ENCODE measurements at places on chromosomes 11 and 22.

GRCh38 chr22:47783433-47784366 lies 1021.2 kb downstream of the TBC1D22A start:
- no peak for DNase-seq

DNA sequence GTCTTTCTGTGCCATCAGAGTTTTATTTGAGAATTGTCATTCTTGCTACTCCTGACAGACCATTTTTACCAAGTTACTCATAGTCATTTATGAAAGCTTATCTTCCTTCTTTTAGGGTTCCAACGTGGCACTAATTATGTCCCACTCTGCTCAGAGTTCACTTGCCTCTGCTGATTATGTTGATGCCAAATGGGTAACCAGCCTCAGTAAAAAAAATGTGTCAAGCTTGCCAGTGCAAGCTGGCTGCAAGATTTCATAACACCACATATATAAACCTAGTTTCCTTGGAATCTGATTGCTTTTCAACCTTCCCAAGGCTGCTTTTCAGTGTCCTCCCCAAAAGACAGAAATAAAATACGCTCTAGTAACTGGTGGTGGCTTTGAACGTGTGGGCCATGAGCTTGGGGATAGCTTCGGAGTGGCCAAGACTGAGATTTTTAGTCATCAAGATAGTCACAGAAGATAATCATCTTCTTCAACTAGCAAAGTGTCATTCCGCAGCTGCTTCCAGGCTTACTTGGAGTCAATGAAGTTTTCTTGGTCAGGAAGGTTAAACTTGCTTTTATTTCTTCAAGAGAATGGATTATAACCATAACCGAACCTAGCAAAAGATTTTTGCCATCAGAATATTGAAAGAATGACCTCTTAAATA lies 29.5 kb upstream of the APOA1 start:
- DNase-seq, result no peak

DNA sequence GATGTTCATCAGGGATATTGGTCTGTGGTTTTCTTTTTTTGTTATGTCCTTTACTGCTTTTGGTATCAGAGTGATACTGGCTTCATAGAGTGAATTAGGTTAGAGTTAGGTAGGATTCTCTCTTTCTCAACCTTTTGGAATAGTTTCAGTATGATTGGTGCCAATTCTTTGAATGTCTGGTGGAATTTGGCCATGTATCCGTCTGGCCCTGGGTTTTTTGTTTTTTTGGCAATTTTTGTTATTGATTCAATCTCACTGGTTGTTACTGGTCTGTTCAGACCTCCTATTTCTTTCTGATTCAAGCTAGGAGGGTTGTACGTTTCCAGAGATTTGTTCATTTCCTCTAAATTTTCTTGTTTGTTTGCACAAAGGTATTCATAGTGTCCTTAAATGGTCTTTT lies 54.4 kb downstream of the ATXN10 start:
- no peak for DNase-seq

DNA sequence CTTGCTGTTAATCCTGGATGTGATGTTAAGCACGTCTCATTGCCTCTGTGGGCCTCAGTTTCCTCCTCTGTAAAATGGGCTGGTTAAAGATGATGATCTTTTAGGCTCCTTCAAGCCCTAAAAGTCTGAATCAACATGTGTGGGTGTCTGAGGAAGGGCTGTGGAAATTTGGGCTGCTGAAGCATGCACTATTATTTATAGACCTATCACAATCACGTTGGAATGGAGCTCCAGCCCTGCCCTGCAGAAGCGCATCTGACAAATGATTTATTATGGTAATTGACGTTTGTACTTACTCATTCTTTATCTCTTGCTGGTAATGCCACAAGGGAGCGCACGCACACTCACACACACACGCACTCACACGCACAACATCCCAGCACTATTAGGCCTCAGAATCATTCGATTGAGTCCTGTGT lies 20.4 kb downstream of the P2RX3 start:
- DNase-seq, result no peak

- no peak for DNase-seq
These were observed 11.3 kb upstream of the TCF20 start for GRCh38 chr22:42281706-42282251.

GRCh38 chr11:35215945-35216344 lies 77.0 kb downstream of the CD44 start:
- DNase-seq, result no peak

DNA sequence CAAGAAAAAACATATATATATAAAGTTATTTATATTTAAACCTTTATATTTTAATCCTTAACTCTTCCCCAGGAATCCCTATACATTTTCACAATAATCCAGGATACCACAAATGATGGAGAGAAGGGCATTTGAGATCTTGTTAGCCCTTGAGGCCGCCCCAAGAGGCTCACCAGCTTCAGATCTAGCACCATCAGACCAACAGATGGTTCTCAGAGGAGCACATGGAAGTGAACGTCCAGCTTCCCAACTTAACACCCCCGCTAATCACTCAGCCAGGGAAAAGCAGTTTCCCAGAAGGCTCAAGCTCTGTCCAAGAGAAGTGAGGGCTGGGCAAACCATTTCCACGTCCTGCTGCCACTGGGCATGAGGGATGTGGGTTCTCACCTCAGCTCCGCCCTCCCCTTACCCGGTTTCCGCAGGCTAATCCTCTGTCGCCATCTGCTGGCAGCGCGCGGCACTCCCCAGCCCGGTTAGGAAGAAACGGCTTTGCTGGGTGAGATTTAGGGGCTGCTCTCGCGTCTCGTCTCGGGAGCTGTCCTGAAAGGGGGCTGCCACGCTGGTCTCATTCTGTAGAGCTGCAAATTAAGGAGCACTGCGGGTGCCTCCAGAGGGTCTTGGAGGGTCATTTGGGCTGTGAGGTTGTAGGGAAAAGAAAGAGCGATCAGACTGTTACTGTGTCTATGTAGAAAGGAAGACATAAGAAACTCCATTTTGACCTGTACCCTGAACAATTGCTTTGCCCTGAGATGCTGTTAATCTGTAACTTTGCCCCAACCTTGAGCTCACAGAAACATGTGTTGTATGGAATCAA lies 6.8 kb upstream of the FAM111A start:
- DNase-seq, result peak; percentile 58

DNA sequence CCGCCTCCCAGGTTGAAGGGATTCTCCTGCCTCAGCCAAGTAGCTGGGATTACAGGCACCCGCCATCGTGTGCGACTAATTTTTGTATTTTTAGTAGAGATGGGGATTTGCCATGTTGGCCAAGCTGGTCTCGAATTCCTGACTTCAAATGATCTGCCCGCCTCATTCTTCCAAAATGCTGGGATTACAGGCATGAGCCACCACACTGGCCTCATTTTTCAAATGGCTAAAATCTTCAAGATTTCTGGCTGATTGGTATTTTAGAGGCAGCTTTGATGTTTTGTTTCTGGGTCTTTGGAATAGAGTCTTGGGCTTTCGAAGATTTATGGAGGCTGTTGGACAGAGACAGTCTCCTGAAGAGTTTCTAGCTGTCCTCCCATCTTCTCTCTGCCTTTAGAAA lies 5.8 kb upstream of the SLC3A2 start:
- DNase-seq, result no peak

DNA sequence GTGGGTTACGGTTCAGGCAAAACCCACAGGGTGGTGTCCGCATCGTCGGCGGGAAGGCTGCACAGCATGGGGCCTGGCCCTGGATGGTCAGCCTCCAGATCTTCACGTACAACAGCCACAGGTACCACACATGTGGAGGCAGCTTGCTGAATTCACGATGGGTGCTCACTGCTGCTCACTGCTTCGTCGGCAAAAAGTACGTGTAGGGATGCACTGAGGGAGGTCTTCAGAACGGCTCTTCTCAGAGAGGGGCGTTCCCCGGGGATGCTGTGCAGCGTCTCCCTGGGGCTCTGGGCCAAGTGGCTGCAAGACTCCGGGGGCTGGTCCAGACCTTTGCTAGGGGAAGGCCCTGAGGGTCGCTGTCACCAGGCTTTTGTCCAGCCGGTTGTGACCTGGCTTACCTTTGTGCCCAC lies 1.3 kb downstream of the ACR start:
- no peak for DNase-seq

DNA sequence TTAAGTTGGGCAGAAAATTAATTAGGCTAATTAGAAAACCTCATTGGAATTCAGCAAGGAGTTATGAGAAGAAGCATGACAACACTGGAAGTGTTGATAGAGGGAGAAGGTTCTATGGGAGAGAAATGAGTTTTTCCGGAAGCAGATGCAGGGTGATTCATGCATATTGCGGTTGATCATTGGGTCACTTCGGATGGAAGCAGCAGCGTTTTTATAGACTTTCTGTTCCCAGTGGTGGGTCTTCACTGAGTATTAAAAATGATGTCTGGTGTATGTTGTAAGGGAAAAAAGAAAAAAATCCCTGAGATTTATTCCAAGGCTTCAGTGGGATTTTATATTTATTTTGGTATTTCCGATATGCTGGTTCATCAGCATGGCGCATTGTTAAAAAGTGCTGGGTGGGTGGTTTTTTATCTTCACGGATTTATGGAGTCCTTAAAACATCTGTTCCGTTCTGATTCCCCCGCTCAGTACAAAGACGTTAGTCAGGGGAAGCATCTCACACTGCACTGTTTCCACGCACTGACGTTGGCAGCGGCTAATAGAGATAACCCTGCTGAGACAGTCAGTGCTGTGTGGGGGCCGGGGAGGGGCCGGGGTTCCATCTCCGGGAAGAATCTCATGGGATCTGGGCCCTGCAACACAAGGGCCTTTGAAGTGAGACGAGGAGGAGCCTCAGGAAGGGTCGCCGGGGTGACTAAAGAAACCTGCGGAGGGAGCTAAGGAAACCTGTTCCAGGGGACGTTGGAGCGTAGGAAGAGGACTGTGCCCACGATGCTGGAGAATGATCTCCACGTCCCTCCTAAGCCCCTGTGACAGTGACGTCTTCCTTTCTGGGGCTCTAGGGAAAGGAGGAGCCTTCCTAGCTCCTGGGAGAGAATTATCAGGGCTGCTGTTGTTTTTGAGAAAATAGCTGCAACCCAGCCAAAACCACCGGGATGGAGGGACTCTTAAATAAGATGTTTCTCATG lies 390.0 kb downstream of the NTM start:
- no peak for DNase-seq

DNA sequence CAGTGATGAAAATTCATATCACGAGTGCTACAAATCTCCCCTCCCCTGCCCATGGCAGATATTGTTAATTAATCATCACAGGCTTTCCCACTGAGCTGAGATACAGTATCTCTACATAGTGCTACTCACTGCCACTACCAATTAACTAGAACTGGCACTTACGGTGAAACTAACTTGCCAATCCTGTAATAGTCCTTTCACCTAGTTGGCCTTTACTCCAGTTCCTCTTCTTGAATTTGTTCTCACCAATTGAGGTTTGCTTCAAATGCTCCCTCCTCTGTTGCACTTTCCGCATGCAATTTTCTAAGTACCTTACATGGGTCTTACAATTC lies 11.9 kb upstream of the PRRG4 start:
- no peak for DNase-seq

- no peak for DNase-seq
These were observed 20.9 kb downstream of the ATXN10 start for GRCh38 chr22:45692549-45692948.

DNA sequence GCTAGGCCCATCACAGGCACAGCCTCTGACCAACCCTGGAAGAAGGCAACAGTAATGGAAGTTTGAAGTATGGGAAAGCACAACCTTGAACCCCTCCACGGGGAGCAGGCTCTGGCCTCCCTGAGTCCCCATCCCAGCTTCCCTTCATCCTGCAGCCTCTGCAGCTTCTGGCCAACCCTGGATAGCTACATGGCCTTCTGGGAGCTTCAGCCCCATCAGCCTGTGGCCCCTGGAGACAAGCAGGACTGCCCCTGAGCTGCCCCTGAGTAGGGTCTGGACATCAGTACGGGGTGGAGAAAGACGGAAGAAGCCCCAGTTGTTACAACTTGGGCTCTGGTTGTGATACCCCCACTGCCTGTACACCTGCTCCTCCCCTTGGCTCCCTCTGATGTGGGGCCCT lies 113.8 kb upstream of the CD82 start:
- DNase-seq, result no peak

- no peak for DNase-seq
These were observed 59.7 kb upstream of the BARX2 start for GRCh38 chr11:129315781-129316579.

DNA sequence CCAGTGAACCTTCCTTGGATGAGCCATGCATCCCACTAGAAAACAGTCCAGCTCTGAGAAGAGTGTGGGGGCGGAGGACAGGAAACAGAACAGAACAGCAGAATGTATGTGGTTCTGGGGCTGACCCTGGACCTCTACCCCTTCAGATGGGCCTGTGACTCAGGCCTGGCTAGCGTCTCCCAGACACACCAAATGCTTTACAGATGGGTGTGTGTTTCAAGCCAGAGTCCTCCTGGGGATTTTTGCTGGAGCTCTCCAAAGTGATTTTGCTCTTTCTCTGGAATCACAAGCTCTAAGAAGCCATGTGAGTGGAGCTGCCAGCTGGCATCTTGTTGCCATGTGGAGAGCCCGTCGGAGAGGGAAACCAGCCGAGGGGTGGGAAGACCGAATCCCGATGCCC lies 13.2 kb upstream of the C1QTNF4 start:
- no peak for DNase-seq

- no peak for DNase-seq
These were observed 94.7 kb upstream of the RASSF10 start for GRCh38 chr11:12914400-12914912.

DNA sequence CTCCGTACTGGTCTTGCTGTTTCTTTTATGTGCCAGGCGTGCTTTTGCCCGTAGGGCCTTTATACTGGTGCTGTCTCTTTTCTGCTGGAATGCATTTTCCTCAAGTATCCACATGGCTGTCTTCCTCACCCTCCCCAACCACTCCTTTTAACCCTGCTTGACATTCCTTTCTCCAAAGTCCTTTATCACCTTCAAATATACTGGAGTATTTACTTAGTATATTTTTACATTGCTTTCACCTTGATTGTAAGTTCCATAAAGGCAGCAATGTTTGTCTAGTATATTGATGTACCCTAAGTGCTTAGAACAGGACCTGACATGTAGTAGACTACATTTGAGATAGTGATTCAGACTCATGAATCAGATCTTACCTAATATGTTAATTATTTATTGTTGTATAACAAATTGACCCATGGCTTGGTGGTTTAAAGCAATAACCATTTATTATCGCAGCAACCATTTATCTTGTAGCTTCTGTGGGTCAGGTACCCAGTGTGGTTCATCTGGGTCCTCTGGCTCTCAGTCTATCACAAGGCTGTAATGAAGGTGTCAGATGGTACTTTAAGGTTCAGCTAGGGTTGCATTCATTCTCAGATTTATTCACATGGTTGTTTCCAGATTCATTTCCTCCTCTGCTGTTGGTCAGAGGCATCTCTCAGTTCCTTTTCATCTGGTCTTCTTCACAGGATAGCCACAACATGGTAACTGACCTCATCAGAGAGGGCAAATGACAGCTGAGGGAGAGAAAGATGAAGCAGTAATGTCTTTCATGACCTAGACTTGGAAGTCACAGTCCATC lies 34.2 kb downstream of the DDX10 start:
- no peak for DNase-seq
